ENCODE measurements at places on chromosomes 1 and 21.

DNA sequence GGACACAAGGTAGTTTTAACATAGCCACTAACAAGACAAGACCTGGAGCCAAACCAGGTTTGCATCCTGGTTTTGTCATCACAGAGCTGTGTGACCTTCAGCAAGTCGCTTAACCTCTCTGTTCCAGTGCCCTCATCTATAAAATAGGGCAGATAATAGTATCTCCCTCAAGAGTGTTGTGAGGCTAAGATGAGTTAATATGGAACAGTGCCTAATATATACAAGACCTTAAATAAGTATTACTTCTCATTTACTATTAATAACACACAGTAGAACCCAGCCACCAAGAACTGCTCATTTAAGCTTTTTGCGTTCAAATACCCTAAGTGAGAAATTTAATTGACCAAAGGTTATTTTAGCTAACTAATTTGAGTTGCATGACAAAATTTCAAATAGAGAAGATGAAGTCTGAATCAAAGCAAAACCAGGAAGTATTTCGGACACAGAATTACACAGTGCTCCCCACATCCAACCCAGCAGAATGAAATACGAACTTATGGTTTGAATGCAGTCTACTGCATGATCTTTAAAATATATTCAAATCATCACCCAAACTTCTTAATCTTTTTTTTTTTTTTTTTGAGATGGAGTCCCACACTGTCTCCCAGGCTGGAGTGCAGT, 123.9 kb upstream of the KRTAP19-8 start:
- no peak for DNase-seq

GRCh38 chr1:51729824-51730301, 113.0 kb downstream of the OSBPL9 start:
- no peak for DNase-seq

- DNase-seq: no peak
Measured at GRCh38 chr1:115744646-115745275, 23.8 kb downstream of the CASQ2 start.

GRCh38 chr1:56825436-56825835, 6.2 kb upstream of the FYB2 start:
- DNase-seq: no peak

GRCh38 chr1:48668339-48668738, 108.4 kb downstream of the BEND5 start:
- no peak for DNase-seq

DNA sequence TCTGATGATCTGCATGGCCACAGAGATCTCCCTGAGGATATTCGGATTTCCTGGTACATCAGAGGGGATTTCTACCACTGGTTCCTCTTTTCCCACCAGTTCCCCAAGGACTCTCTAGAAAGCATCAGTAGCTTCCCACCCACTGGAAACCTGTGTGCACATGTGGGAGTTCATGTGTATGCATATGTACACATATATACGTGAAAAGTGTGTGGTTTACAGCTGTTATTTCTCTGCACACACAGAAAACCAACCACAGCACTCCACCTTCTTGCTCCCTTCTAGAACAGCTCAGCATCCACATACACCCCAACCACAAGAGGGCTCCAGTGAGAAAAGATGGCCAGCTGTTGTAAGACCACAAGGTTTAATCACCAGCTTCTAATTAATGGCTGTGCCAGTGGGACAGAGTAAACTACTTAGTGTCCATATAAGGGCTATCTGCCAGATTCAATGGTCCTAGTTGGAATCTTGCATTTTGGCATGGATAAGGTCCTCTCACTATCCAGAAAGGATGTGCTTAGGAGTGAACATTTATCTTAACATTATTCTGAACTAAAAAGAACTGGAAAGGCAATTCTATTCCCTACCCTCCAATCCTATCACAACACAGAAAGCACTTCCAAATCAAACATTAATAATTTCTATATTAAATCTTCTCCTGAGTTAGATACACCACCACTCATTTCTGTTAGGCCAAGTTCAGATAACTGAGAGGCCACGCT, 24.1 kb downstream of the GPR3 start:
- peak; percentile 73 for DNase-seq

- no peak for DNase-seq
Measured at GRCh38 chr1:58898739-58899586, 115.1 kb upstream of the JUN start.

DNA sequence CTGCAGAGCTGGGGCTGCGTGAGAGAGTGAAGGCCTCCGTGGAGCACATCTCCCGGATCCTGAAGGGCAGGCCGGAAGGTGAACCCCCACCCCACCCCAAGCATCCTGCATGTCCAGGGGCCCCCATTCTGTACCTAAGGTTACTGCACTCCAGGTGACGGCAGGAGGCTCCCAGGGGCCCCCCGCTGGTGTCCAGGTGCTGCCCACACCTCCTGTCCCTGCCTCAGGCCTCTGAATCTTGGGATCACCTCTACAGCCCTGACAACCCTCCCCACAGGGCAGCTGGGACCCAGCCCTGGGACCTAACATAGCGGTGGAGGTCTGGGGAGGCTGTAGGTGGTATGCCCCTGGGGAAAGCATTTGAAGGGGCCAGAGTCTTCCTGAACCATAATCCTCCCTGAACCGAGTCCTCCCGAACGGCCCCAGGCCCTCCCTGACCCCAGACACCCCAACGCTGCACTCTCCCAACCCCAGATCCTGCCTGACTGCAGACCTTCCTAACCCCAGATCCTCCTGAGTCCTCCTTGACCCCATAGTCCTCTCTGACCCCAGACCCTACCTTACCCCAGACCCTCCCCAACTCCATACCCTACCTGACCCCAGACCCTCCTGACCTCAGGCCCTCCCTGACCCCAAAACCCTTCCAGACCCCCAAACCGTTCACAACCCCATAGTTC, 33.5 kb downstream of the TRIM11 start:
- DNase-seq: no peak

GRCh38 chr21:39217356-39218081, 34.3 kb upstream of the PSMG1 start:
- DNase-seq: no peak

- no peak for DNase-seq
Measured at GRCh38 chr1:198889101-198889500, 250.3 kb downstream of the PTPRC start.

GRCh38 chr21:33505833-33506232, 14.3 kb upstream of the DNAJC28 start:
- DNase-seq: no peak

GRCh38 chr1:113217447-113218208, 144.6 kb downstream of the LRIG2 start:
- no peak for DNase-seq

Measured in immature natural killer cell (primary cell).